Lower lobe of right lung (tissue), 2 donors: ENCODE measurements at places on chromosomes 7 and 10. TPM values are rescaled to one million over a fixed set of nuclear protein-coding genes. Genes with fewer than 3 reads are reported as not detected.

DNA sequence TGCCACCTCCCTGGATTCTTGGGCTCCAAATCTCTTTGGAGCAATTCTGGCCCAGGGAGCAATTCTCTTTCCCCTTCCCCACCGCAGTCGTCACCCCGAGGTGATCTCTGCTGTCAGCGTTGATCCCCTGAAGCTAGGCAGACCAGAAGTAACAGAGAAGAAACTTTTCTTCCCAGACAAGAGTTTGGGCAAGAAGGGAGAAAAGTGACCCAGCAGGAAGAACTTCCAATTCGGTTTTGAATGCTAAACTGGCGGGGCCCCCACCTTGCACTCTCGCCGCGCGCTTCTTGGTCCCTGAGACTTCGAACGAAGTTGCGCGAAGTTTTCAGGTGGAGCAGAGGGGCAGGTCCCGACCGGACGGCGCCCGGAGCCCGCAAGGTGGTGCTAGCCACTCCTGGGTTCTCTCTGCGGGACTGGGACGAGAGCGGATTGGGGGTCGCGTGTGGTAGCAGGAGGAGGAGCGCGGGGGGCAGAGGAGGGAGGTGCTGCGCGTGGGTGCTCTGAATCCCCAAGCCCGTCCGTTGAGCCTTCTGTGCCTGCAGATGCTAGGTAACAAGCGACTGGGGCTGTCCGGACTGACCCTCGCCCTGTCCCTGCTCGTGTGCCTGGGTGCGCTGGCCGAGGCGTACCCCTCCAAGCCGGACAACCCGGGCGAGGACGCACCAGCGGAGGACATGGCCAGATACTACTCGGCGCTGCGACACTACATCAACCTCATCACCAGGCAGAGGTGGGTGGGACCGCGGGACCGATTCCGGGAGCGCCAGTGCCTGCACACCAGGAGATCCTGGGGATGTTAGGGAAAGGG, 913 bp downstream of the NPY start:
- H3K4me1 ChIP-seq = no peaks in the 10 kb centered on the region
- H3K36me3 ChIP-seq = no peaks in the 10 kb centered on the region
- peaks cover 41% of the 10 kb centered on the region for H3K27me3 ChIP-seq
- no peak overlapping the region for H3K27ac ChIP-seq
- no peak for DNase-seq

DNA sequence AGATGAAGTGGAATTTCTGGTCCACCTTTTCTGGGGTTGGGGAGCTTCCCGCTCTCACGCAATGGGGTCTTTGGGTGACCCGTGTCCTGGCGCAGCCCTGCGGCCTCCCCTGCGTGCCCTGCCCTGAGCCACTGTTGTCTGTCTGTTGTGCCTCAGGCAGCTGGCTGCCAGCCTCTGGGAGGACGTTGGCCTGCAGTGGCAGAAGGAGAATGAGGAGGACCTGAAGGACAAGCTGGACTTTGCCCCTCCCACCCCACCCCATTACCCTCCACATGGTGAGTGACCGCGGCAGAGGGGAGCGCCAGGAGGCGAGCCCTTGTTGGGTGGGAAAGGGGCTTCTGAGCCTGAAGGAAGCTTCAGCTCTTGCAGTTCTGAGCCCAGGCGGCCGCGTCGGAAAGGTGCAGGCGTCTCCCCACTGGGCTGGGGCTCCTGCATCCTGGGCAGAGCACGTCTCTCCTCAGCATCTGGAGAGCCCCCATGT, 14.2 kb upstream of the PRKAR1B start:
- no peak overlapping the region for H3K27ac ChIP-seq
- H3K4me1 ChIP-seq = no peaks in the 10 kb centered on the region
- H3K27me3 ChIP-seq = no peaks in the 10 kb centered on the region
- peaks cover 35% of the 10 kb centered on the region for H3K36me3 ChIP-seq
- peak; percentile 28 for DNase-seq
- no peak overlapping the region for H3K4me3 ChIP-seq

GRCh38 chr7:146876411-146876810, 759.8 kb downstream of the CNTNAP2 start:
- no peak for DNase-seq
- H3K27ac ChIP-seq = no peak overlapping the region
- no peaks in the 10 kb centered on the region for H3K4me1 ChIP-seq
- H3K27me3 ChIP-seq = no peaks in the 10 kb centered on the region
- H3K36me3 ChIP-seq = no peaks in the 10 kb centered on the region

DNA sequence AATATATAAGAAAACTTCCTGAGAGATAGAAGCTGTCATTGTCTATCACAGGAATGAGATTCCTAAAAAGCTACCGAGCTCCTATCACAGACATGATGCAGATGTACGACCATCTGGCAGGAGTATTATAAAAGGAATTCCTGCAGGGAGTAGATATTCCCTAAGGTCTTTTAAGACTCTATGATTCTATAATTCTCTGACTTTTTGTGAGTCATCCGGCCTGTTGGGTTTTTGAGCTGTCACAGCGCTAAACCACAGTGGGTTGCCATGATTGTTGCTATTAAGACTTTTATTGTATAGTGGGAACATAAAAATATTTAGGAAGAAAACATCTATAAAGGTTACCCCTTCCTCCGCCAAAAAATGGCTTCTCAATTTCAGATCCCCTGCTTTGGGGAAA, 223.4 kb downstream of the BMPER start:
- DNase-seq = no peak
- peaks cover 4% of the 10 kb centered on the region for H3K4me1 ChIP-seq
- H3K4me3 ChIP-seq = no peak overlapping the region
- no peaks in the 10 kb centered on the region for H3K36me3 ChIP-seq
- no peaks in the 10 kb centered on the region for H3K27me3 ChIP-seq

GRCh38 chr10:36256166-36256565, 614.1 kb upstream of the FZD8 start:
- H3K4me1 ChIP-seq = no peaks in the 10 kb centered on the region
- H3K4me3 ChIP-seq = no peak overlapping the region
- no peaks in the 10 kb centered on the region for H3K36me3 ChIP-seq
- DNase-seq = no peak
- H3K27ac ChIP-seq = no peak overlapping the region

DNA sequence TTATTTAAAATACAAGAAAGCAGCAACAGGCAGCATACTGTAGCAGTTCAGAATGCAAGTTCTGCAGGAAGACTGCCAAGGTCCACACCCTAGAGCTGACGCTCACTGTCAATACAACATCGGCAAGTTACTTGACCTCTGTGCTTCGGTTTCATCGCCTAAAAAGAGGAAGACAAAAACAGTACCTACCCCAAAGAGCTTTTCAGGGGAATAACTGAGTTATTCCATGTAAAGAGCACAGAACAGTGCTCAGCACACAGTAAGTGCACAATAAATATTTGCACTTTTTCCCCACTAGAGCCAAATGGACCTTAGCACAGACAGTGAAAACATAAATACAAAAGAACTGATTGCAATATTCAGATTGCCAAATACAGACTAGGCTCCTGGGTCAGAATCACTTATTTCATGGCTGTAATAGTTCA, 88.6 kb downstream of the USP6NL start:
- no peak overlapping the region for H3K4me3 ChIP-seq
- H3K4me1 ChIP-seq = peaks cover 16% of the 10 kb centered on the region
- no peaks in the 10 kb centered on the region for H3K27me3 ChIP-seq
- no peak overlapping the region for H3K27ac ChIP-seq
- no peak for DNase-seq

CPA4 gene
- not detected for total RNA-seq

DNA sequence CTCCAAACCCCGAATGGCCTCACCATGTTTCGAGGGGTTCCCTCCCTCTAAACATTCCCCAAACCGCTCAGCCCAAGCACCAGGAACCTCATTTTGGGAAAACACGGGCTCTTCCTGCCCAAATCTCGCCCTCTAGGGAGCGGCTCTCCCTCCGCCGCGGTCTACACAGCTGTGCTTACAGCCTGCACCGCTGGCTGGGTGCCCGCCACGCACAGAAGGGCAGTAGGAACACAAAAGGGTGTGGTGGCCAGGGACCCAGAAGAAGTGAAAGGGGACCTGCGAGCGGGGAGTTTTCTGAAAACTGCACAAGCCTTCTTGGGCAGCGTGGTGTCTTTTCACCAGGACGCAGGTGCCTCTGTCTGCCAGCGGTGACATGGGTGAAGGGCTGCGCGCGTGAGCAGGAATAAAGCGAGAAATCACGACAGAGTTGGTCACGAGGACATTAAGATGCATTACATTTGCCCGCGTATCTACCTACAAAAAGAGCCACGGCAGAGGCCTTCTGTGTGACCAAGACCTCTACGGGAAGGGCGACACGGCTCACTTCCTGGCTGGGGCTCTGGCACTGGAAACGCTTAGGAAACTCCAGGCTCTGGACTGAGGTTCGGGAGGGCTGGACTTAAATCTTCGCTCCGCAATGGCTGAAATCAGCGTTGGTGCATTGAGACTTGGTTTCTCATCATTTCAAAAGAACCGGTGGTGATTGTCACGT, 171.7 kb downstream of the LSM5 start:
- DNase-seq = no peak
- H3K36me3 ChIP-seq = no peaks in the 10 kb centered on the region
- peaks cover 19% of the 10 kb centered on the region for H3K27me3 ChIP-seq
- H3K27ac ChIP-seq = no peak overlapping the region
- H3K4me3 ChIP-seq = peak overlapping the region; percentile 30
- no peaks in the 10 kb centered on the region for H3K4me1 ChIP-seq

DNA sequence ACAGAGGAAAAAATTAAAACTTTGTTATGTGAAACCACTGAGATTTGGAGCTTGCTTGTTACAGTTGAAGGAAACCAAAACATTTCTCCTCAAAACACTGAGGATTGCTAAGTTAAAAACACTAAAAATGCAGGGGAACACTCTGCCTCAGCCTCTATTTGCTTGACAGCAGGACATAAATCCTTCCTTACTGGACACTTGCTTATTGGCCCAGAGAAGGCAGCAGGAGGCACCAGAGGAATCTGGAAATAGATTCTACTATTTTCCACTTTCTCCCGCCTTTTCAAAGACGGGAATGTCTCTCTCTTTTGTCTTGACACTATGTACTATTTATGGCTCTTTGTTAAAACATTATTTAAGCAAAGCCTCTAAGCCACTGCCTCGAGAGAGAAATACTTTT, 67.9 kb downstream of the MTURN start:
- no peaks in the 10 kb centered on the region for H3K36me3 ChIP-seq
- H3K4me3 ChIP-seq = no peak overlapping the region
- no peak overlapping the region for H3K27ac ChIP-seq
- no peak for DNase-seq

GRCh38 chr10:95346715-95347401, 56.1 kb upstream of the PDLIM1 start:
- no peak for DNase-seq
- no peaks in the 10 kb centered on the region for H3K27me3 ChIP-seq
- H3K36me3 ChIP-seq = peaks cover 9% of the 10 kb centered on the region
- peaks cover 15% of the 10 kb centered on the region for H3K4me1 ChIP-seq
- H3K27ac ChIP-seq = no peak overlapping the region
- no peak overlapping the region for H3K4me3 ChIP-seq

- DNase-seq = peak; percentile 66
- H3K27ac ChIP-seq = no peak overlapping the region
- no peaks in the 10 kb centered on the region for H3K27me3 ChIP-seq
Observed at GRCh38 chr7:6074612-6075380, 43.6 kb downstream of the ANKRD61 start.

- H3K4me3 ChIP-seq = no peak overlapping the region
- H3K36me3 ChIP-seq = no peaks in the 10 kb centered on the region
- no peaks in the 10 kb centered on the region for H3K27me3 ChIP-seq
- no peak for DNase-seq
- H3K4me1 ChIP-seq = no peaks in the 10 kb centered on the region
Observed at GRCh38 chr10:51340845-51341610, 266.7 kb downstream of the PRKG1 start.

- H3K27me3 ChIP-seq = no peaks in the 10 kb centered on the region
- H3K4me1 ChIP-seq = peaks cover 66% of the 10 kb centered on the region
- peaks cover 30% of the 10 kb centered on the region for H3K36me3 ChIP-seq
- peak overlapping the region; percentile 85 for H3K27ac ChIP-seq
- H3K4me3 ChIP-seq = no peak overlapping the region
- DNase-seq = no peak
Observed at GRCh38 chr10:95268438-95268837, 22.4 kb downstream of the PDLIM1 start.

GRCh38 chr7:134777908-134778580, 1.4 kb upstream of the CALD1 start:
- H3K36me3 ChIP-seq = no peaks in the 10 kb centered on the region
- H3K27me3 ChIP-seq = no peaks in the 10 kb centered on the region
- DNase-seq = no peak
- peaks cover 9% of the 10 kb centered on the region for H3K4me1 ChIP-seq
- H3K27ac ChIP-seq = peak overlapping the region; percentile 84

- no peak for DNase-seq
- H3K27ac ChIP-seq = no peak overlapping the region
- no peaks in the 10 kb centered on the region for H3K27me3 ChIP-seq
- H3K4me1 ChIP-seq = peaks cover 17% of the 10 kb centered on the region
Observed at GRCh38 chr10:24643679-24644209, 79.9 kb downstream of the ARHGAP21 start.

OR2A1 gene
- total RNA-seq = 0.15 TPM

OR13A1 gene
- not detected for total RNA-seq

TUBAL3 gene
- not detected for total RNA-seq

SLC18A3 gene
- total RNA-seq = not detected

TAF6 gene
- total RNA-seq = 39.4 TPM

GRCh38 chr10:103767756-103768155, 87.6 kb downstream of the SH3PXD2A start:
- no peaks in the 10 kb centered on the region for H3K27me3 ChIP-seq
- no peak overlapping the region for H3K27ac ChIP-seq
- H3K4me3 ChIP-seq = no peak overlapping the region
- no peak for DNase-seq
- no peaks in the 10 kb centered on the region for H3K36me3 ChIP-seq

NPS gene
- not detected for total RNA-seq

GRCh38 chr7:71563276-71563675, 431.3 kb downstream of the GALNT17 start:
- H3K36me3 ChIP-seq = no peaks in the 10 kb centered on the region
- H3K4me1 ChIP-seq = no peaks in the 10 kb centered on the region
- H3K27me3 ChIP-seq = no peaks in the 10 kb centered on the region

NKX2-3 gene
- not detected for total RNA-seq

ZNF487 gene
- total RNA-seq = 5.0 TPM

DOCK4 gene
- 78.5 TPM for total RNA-seq

DNA sequence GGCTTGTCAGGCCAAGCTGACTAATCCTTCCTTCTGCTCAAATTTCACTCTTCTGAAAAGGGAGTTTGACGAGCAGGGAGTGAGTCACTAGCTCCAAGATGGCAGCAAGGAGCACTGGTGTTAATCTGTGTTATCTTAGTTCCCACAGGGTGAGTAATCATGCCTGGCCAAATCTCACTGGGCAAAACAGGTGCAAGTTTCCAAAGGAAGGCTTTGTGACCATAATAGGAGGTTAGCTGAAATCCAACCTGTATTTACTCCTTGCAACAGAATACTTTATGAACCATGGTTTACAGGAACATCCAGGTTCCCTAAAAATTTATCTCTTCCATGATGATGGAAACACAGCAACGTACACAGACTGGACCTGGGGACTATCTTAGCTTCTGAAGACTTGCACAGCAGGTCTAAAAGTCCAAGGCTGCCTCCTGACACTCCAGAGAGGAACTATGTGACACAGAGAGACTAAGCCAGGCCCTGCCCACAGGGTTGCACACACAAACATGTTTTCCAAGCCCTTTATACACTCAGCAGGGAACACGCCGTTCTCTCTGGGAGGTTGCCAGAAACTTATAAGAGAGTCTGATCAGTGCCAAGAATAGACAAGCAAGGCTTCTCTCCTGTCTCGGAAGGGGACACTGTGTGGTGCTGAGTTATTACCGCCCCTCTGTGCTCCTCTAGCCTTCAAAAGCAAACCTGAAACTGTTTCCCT, 46.3 kb downstream of the PDK4 start:
- no peaks in the 10 kb centered on the region for H3K27me3 ChIP-seq
- H3K27ac ChIP-seq = peak overlapping the region; percentile 87
- H3K4me1 ChIP-seq = peaks cover 62% of the 10 kb centered on the region
- no peaks in the 10 kb centered on the region for H3K36me3 ChIP-seq

PLEKHS1 gene
- total RNA-seq = 7.0 TPM
